ENCODE measurements at places on chromosomes 16 and 17.

DNA sequence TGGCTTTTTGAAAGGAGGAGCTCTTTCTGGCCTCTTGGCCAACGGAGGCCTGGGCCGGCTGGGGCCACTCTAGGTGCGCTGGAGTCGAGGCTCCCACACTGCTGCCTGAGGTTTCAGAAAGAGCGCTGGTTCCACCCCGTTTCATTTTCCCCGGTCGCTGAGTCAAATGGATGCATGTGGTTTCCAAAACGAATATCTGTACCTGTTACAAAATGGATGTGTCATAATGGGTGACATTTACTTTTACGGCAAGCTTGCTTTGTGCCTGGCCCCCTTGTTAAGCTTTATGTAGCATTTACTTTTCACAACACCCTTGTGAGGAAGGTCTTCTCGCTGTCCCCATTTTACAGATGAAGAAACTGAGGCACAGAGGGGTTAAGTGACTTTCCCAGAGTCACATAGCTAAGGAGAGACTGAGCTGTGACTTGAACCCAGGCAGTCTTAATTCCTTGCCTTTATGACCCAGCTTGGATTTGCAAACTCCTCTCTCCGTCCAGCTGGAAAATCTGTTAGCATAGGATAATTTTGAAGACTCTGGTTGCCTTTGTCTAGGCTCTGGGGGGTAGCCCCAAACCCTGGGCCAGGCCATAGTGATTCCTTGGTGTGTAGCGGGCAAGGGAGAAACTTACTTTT lies 10.6 kb downstream of the KSR1 start:
- DNase-seq: no peak

DNA sequence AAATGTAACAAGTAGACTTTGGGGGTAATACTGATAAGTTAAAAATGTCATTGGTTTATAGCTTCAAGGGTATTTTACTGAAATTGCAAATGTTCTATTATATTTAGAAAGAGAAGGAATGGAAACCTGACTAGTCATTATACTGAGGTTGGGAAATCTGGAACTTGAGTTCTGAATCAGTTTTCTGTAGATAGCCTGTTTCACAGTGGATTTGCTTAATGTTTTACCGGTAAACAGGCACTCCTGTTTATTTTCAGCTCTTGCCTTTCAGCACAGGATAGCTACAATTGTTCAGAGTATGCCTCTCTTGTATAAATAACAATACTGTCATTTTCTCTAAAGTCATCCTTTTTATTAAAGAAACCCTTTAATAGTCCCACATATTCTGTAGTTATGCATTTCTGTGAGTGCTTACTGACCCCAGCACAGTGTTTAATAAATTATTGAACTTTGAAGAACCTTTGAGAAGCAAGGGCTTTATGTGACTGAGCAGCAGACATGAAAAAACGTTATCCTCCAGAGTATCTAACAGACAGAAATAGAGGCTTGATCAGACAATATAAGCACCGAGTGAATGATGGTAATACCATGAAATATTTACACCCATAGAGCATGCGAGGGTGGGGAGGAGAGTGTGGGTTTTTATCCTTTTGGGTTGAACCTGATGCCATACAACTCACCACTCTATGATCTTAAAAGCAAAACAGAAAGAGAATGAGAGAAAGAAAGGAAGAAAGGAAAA lies 58.2 kb downstream of the FTO start:
- DNase-seq: no peak

DNA sequence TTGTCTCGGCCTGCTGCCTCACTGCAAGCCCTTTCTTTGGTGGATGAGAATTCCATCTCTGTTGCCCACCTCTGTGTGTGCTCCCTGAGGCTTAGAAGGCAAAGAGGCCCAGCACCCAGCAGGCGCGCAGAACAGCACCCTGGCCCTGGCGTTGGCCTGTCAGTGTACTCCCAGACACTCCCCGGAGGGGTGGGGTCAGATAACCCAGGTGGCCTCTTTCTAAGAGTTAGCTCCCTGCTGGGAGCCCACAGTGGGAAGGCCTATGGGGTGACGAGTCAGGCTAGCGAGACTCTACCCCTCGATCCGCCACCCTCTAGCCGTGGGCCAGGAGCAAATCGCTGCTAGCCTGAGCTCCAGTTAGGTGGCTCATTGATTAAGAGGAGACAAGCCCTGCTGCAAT lies 38.1 kb downstream of the SRL start:
- DNase-seq: no peak

GRCh38 chr16:86572041-86572521 lies 5.5 kb downstream of the FOXC2 start:
- DNase-seq: no peak

- no peak for DNase-seq
These were observed 62.4 kb upstream of the MARCHF10 start for GRCh38 chr17:62870552-62870971.

GRCh38 chr17:11086646-11087340 lies 154.2 kb upstream of the SHISA6 start:
- DNase-seq: no peak

DNA sequence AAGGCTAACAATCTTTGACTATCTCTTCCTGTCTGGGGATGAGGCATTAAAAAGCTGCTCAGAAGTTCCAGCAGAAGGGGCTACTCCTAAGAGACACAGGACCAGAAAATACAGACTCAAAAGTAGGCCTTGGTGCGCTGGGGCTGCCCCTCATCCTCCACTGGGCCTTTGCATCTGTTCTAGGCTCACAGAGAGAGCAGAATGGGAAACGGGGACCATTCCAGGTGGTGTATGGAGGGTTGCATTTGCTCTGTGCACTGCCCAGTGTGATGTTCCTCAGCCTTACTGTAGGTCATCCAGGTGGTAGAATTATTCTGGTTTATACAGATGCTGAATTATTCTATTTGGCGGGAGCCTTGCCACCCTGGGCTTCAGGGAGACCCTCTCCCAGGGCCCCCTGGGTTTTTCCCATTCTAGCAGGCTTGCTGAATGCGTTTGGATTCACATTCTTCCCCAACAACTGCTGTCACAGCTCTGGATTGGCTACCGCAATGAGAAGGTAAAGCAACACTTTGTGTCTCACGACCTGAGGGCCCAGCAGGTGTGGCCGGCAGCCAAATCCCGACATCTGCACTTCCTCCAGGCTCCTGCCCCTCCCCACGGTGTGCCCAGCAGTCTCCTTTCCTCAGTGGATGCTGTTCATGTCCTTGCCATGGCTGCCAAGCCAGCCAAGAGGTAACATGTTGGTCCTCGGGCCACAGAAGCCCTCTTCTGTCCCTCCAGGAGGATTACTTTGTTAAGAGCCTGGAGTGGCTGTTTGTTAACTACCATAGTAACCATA lies 25.0 kb upstream of the ZNHIT3 start:
- DNase-seq: no peak

GRCh38 chr16:24573141-24573540 lies 33.8 kb downstream of the RBBP6 start:
- no peak for DNase-seq

GRCh38 chr16:6096931-6097670 lies 999.5 kb upstream of the EEF2KMT start:
- no peak for DNase-seq

DNA sequence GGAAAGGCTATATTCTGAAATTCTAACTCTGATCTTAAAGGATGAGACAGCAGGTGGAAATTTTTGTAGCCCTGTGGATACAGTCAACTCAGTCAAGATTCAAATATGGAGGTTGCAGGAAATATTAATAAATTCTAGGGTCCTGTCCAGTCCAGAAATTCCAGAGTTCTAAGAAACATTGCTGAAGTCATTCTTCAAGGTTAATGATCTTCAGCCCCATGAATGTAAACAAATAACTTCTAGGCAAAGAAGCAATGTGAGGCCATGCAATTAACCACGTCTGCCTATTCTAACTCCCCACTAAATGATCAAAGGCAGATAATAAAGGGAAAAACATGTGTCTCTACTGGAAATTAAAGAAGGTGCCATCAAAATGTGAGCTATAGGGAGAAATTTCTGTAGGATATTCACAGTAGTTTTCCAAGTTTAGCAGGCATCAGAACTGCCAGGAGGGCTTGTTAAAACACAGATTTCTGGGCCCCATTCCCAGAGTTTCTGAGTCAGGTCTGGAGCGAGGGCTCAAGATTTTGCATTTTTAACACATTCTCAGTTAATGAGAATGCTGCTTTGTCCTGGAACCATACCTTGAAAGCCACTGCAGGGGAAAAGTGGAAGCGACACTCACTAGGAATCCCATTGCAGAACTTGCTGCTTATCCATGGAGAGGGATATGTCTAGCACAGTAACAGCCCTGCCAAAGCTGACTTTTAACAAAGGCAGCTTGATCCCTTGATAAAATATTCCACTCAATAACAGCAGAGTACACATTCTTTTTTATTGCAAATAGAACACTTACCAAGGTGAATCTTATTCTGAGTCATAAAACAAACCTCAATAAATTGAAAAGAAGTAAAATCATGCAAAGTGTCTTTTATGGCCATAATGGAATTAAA lies 61.8 kb downstream of the DNAH3 start:
- DNase-seq: no peak

GRCh38 chr17:44348234-44348987 lies 3.3 kb downstream of the GRN start:
- DNase-seq: no peak

- DNase-seq: no peak
These were observed 60.0 kb downstream of the CRISPLD2 start for GRCh38 chr16:84879569-84880487.

DNA sequence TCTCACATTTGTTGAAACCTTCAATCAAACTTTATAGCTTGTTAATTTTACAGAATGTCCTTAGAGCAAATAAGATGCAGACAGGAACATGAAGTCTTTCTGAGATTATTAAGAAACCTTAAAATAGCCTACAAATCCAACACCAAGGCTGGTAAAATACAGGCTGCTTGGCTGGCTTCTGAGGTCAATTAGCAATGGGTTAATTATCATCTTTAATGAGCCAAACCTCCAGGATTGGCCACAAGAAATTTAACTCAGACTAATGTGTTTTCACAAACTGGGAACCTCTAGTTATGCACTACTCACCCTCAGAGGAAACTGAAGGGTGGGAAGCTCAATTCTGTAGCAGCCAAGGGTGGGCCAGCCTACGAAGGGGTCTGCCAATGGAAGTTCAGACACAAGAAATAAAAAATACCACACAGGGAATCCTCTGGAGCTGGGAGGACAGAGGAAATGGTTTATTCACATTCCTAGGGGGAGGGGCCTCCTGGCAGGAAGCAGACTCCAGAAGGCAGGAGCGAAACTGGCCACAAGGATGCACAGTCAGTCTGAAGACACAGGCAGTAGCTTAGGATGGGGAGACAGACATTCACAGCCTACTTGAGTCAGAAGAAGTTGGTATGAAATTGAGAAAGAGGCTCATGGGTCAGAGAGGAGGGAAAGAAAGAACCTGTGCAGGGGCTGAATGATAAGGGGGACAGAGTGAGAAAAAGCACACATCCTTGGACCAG lies 36.1 kb downstream of the HIC1 start:
- DNase-seq: no peak

DNA sequence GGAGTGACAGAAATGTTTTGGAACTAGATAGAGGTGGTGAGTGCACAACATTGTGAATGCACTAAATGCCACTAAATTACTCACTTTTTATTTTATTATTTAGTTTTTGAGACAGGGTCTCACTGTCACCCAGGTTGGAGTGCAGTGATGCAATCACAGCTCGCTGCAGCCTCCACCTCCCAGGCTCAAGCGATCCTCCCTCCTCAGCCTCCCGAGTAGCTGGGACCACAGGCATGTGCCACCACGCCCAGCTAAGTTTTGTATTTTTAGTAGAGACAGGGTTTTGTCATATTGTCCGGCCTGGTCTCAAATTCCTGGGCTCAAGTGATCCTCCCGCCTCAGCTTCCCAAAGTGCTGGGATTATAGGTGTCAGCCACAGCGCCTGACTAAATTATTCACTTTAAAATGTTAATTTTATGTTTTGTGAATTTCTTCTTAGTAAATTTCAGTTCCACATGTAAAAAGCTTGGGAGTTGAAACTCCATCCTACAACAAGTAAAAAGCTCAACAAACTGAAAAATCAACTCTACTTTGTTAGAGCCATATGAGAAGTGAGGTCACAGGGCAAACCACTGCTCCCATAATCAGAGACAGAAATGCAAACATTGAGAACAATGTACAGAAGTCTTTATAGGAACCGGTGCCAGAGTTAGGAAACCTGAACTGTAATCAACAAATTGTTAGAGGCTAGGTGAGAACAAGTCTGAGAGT lies 13.8 kb upstream of the SLC5A10 start:
- no peak for DNase-seq

GRCh38 chr17:64392300-64392699 lies 1.6 kb upstream of the PECAM1 start:
- no peak for DNase-seq

- DNase-seq: no peak
These were observed 99.5 kb upstream of the AXIN2 start for GRCh38 chr17:65660947-65661346.
